Effector memory CD8-positive, alpha-beta T cell (primary cell): ENCODE measurements at places on chromosomes 4 and X.

- DNase-seq, result no peak
These were observed 60.5 kb upstream of the TSPAN7 start for GRCh38 chrX:38500866-38501265.

GRCh38 chrX:20361890-20362262 lies 95.2 kb upstream of the RPS6KA3 start:
- DNase-seq, result no peak

GRCh38 chrX:152918707-152919106 lies 20.8 kb downstream of the ZNF185 start:
- DNase-seq, result no peak

DNA sequence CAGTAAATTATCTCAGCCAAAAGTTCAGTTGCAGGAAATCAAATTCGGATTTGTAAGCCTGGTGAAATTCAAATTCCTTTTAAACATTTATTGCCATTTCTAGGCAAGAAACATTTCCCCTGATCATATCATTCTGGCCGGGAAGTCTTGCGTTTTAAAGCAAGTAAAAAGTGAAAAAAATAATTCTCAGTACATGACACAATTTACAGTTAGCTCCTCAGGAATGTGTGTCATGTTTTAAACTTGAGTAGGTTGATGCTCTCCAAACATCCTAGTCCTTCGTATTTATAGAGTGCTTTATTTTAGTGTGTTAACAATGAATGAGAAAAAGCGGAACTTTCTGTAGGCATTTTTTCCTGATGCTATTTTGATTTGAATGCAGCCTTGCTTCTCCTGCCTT lies 158.3 kb upstream of the SCML1 start:
- no peak for DNase-seq

- no peak for DNase-seq
These were observed 35.9 kb downstream of the GAK start for GRCh38 chr4:896216-896615.

DNA sequence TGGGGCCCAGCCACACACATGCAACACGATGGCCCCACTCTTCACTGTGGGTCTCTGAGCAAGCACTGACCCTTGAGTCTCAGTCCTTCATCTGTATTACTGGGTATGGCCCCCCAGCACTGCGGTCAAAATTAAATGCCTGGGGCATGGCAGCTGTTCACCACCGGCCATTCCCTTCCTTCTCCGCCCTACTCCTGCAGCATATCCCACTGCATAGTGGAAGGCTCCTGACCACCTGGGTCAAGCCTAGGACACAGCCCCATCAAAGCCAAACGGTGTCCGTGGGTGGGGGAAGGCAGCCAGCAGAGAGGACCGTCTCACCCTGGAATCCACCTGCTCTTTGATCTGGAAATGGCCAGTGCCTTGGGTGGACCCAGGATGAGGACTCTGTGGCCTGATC lies 30.7 kb downstream of the PPP2R2C start:
- DNase-seq, result no peak

DNA sequence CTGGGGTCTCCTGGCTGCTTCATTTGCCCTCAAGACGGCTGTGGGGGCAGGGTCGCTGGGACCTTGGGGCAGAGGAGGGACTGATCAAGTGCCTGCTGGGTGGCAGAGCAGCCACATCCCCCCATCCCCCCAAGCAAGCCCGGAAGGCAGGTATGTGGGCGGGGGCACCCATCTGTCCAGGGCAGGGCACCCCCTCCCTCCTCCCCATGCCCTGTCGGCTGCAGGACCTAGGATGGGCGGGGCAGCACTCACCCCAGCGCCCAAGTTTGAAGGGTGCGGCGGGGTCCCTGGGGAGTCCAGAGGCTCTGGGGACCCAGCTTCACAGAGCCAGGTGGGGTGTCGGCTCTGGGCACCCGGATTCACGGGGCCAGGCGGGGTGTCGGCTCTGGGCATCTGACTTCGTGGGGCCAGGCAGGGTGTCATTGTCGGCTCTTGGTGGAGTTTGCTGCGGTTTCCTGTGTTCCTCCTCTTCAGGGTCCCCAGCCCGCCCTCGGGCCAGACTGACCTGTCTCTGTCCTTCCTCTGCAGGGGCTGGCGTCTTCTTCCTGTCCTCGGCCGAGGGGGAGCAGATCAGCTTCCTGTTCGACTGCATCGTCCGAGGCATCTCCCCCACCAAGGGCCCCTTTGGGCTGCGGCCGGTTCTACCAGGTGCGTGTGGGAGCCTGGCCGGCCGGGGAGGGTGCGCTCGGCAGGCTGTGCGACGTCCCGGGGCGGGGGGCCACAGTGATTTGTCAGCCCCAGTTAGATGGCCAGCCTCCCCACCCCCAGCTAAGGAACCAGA lies 22.1 kb downstream of the DOK7 start:
- no peak for DNase-seq

- DNase-seq, result no peak
These were observed 217.1 kb downstream of the ZNF674 start for GRCh38 chrX:46328133-46328532.

DNA sequence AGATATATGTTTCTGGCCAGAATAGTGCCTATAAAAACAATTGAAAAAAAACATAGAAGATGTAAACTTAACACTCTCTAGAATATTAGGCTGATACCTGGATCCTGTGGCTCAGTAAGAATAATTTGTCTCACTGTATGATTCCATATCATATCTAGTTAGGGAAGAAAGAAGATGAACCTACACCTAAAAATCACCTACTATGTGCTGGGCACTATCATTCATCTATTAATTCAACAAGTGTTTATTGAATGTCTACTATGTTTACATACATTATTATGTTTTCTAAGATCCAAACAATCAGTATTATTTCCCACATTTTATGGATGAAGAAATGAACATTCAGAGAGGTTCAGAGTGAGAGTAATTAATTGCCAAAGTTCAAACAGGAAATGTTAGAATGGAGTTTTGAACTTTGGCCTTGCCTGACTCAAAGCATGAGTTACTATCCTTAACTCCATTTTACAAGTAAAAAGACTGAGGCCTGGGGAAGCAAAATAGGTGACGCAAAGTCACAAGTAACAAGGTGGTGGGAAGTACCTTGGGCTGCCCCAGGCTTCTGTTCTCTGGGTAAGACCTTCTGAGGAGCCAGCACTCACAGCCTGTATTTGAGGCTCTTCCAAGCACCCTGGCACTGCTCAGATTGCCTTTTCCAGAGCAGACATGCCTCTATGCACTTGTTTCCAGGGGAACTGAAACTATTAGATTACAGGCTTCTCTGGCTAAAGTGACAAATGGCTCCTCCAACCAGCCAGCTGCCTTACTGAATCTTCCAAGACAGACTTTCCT lies 111.1 kb upstream of the ACSL4 start:
- no peak for DNase-seq

- peak; percentile 37 for DNase-seq
These were observed 12.4 kb downstream of the YIPF6 start for GRCh38 chrX:68511255-68511654.

- no peak for DNase-seq
These were observed 9.5 kb upstream of the NAAA start for GRCh38 chr4:75950213-75950815.

- DNase-seq, result no peak
These were observed 19.5 kb downstream of the TMPRSS11E start for GRCh38 chr4:68466751-68467150.

GRCh38 chrX:18873189-18873791 lies 110.6 kb downstream of the PHKA2 start:
- no peak for DNase-seq

- no peak for DNase-seq
These were observed 12.9 kb downstream of the DCAF8L1 start for GRCh38 chrX:27968352-27968751.

- no peak for DNase-seq
These were observed 841 bp downstream of the MTNR1A start for GRCh38 chr4:186554539-186554913.

GRCh38 chr4:183757060-183757459 lies 98.0 kb downstream of the TRAPPC11 start:
- DNase-seq, result no peak

- no peak for DNase-seq
These were observed 195.5 kb upstream of the VEGFC start for GRCh38 chr4:176988226-176988625.

DNA sequence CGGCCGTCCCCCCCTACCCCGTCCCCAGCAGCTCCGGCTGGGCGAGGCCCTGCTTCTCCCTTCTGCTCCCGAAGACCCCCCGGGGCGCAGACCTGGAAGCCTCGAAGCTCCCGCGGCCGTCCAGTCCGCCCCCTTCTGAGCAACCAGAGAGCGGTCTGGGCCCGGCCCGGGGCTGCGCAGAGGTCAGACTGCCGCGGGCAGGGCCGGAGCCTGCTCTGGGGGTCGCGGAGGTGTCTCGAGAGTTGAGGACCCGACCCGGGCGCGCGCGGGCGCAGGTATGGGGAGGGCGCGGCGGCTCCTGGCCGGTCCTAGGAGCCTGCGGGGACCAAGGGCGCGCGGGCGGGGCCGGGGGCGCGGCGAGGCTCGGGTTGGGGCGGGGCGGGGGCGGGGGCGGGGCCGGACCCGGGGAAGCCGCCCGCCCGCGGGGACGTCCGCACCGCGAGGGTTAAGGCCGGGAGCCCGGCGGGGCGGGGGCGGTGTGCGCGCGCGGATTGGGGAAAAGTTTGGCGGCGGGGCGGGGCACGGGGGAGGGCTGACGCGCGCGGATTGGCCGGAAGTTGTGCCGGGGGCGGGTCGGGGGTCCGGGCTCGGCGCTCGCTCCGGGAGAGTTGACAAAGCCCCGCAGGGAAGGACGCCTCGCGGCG lies at the start of gene FGFRL1:
Gene FGFRL1 (plus strand): TSS at position 605 of the 644 bp plus-strand sequence. CDS start 860 bp downstream, outside the sequence.
- DNase-seq, result peak; percentile 75

GRCh38 chrX:1902901-1903235 lies 288.0 kb downstream of the ASMT start:
- no peak for DNase-seq

DNA sequence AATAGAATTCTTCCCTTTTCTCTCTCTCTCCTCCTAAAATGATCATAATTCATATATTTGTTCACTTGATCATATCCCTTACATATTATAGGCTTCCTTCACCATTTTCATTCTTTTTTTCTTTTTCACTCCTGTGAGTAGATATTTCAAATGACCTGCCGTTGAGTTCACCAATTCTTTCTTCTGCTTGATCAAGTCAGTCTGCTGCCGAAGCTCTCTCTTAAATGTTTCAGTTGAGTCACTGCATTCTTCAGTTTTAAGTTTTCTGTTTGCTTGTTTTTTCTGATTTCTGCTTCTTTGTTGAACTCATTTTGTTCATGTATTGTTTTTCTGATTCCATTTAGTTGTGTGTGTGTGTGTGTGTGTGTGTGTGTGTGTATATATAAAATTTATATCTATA lies 354.3 kb downstream of the GPAT3 start:
- DNase-seq, result no peak

DNA sequence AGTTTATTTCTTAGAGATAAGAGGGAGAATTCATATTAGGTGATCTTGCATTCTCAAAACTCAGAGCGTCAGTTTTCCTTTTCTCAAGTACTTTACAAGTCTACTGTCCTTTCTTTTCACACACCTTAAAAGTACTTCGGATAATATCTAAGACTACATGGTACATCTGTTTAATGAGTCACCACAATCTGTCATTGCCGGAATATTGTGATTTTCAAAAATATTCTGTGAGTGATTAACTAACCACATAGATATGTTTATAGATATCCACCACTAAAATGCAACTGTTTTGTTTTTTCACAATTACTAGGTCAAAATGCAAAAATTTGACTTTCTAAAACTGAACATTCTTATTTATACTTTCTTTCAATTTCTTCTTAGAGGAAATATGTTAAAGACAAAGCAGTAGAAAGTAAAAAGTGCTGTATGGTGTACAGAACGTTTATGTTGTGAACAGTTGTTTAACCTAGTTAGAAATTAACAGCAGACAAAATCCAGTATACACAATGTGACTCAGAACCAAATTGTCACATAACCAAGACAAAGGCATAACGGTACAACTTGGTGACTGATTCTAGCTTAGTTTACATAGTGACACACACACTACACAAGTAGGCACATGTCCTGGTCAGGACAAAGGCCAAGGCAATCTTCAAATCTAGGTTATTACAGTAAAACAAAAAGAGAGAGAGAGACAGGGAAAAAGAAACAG lies 482.9 kb downstream of the NAF1 start:
- no peak for DNase-seq

GRCh38 chr4:2284161-2284933 lies 22.4 kb upstream of the MXD4 start:
- DNase-seq, result no peak

GRCh38 chr4:2461246-2461960 lies 7.5 kb upstream of the RNF4 start:
- no peak for DNase-seq

- DNase-seq, result no peak
These were observed 248.2 kb downstream of the EPHA5 start for GRCh38 chr4:65422109-65422508.

GRCh38 chr4:112348488-112349158 lies 51.5 kb downstream of the ALPK1 start:
- DNase-seq, result no peak

GRCh38 chrX:81206476-81206875 lies 4.6 kb downstream of the SH3BGRL start:
- DNase-seq, result no peak

- DNase-seq, result no peak
These were observed 802.4 kb downstream of the TRIML1 start for GRCh38 chr4:188941524-188942119.

DNA sequence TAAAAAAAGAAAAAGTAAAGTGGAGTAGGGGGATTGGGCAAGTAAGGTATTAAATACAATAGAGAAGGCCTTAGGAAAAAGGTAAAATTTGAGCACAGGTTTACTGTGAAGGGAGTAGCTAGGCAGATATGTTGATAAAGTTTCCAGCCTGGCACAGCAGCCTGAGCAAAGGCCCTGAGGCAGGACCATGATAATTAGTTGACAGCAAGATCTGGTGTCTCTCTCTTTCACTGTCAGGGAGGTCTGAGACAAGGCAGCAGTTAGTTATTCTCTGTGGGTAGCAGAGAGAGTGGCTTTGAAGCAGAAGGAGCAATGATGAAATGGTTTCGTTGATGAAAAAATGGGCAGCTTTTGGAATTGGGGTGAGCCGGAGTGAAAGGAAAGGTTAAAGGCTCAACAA lies 119.5 kb downstream of the KDR start:
- DNase-seq, result no peak

GRCh38 chr4:37241647-37242046 lies 2.9 kb upstream of the NWD2 start:
- no peak for DNase-seq
